NB4 (cell line): ENCODE measurements at places on chromosomes 3 and 15.
A peak's percentile ranks its signal among the peaks of the same experiment; 100 is the strongest.

- no peak for DNase-seq
These were observed 380.2 kb downstream of the ULK4 start for GRCh38 chr3:41581700-41582099.

DNA sequence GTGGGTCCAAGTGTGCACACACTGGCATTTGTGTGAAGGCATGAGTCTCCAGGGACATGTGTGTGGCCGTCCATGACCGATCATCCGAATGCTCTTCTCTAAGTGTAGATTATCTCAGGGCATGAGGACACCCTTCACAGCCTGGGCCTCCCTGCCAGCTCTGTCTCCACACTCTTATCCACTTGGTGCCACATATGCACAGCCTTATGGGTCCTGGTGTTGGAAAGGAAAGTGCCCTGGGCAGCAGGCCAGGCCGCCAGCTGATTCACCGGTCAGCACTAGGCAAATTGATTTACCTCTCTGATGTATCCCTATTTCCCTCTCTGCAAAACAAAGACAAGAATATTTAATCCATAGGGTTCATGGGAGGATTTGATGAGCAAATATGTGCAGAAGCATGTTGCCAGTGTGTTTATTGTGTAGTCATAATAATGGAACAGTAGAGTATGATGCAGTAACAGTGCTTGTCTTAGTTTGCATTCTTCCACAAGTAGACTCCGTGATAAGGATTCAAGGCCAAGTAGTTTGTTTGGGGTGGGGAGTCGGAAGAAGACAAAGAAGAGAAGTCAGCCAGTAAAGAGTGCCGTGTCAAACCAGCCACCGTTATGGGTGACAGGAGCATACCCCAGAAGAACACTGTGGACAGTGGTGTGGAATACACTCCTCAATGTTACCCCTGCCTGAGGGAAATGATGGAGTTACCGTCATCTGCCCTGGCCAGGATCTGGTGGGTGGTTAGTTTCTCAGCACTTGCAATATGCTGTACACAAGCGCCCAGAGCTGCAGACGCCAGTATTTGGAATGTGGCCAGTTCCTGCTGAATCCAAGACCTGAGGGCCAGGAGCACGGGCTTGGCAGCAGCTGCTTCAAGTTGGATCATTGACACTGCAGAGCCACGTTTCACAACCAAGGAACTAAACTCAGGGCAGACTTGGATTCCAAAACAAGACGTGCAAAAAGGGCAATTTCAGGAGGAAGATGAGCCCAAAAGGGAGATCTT, 85.1 kb downstream of the MTHFS start:
- no peak for DNase-seq

- no peak for DNase-seq
These were observed 12.5 kb downstream of the GASK1A start for GRCh38 chr3:42991341-42992315.

GRCh38 chr15:63476229-63476632, 28.2 kb upstream of the USP3 start:
- DNase-seq, result no peak

DNA sequence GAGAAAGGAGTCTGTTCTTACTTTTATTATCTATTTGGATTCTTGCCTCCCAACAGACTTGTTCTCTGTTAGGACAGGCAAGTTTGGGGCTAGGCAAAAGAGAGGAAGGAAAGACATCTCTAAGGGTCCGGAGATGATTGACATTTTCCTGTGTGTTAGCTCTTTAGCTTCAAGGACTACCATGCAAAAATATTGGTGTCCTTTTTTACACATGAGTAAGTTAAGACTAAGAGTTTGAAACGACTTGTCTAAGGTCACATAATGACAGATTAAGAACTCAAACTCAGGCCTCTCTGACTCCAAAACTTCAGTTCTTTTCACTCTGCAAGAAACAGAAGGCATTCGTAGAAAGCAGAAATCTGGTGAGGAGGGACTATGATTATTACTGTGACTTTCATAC, 5.9 kb downstream of the LMCD1 start:
- DNase-seq, result no peak

DNA sequence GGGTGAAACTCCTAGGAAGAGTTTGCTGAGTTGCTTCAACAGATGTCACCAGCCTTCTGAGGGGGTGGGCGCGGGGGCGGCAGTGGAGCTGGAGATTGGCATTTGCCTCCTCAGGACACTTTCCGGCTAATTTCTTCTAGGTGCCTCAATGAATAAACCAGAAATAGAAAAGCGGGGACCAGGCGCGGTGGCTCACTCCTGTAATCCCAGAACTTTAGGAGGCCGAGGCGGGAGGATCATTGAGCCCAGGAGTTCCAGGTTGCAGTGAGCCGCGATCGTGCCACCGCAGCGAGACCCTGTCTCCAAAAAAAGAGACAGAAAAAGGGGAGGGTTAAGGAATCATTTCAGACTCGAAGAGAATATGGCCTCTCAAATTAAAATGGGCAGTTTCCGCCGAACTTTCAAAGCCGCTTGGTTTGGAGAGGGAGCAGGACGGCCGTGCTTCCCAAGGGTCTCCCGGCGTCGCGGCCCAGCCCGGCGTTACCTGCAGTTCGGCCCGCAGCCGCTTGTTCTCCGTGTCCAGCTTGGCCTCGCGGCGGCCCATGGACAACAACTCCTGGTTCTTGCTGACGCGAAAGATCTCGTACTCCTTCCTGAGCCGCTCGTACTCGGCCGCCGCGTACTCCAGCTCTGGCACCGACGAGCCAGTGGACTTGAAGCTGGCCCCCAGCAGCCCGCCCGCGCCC, 587 bp downstream of the NPHP3 start:
- peak; percentile 70 for DNase-seq

- no peak for DNase-seq
These were observed 267.0 kb downstream of the PLCL2 start for GRCh38 chr3:17151598-17152373.

DNA sequence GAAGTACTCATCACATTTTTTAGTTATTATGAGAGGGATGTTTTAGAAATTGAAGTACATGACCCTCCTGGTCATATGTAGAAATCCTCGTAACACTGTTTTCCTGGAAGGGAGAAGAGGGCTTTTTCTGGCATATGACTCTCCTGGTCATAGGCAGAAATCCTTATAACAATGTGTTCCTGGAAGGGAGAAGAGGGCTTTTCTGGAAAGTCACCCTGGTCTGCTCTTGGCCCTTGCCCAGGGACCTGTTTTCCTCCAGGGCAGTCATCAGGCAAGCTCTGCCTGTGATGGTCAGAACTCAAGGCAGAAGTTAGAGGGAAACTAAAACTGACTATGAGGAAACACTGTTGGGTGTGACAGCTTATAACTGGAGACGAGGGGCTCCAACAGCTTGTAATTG, 27.7 kb downstream of the LAMP3 start:
- no peak for DNase-seq

DNA sequence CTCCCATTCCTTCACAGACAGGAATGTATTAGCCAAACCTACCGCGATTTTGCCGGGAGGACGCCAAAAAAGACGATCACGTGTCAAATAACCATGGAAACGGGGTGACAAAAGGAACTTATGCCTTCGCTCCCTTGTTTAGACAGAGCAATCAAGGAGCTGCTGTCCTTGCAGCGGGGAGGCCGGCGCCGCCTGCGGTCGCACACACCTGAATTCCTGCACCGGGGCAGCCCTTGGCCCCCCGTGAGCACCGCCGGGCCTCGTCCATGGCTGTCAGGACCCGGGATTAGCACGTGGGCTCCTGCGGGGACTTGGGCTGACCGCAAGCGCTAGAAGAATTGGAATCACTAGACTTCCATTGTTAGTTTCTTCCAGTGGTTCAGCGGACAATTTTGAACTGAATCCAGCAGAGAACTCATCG, 193.1 kb downstream of the SHQ1 start:
- no peak for DNase-seq

DNA sequence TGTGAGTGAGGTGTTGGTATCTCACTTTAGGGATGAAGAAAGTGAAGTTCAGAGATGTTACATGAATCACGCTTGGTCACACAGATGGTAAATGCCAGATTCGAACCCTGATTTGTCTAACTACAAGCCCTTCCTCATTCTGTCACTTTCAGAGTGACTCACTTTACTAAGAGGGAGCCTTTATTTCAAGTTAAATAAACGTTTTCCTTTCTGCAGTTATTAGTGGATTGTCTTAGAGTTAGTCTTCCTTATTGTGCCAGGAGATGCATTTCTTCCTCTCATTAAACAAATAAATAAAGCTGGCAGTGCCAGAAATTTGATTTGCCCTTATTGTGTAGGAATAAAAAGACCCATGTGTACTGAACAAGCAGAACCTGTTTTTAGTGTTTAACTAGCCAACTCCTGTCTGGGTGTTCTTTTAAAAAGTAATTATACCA, 162.5 kb downstream of the AKAP13 start:
- DNase-seq, result peak; percentile 25

GRCh38 chr3:32109256-32109655, 2.8 kb downstream of the GPD1L start:
- no peak for DNase-seq

- no peak for DNase-seq
These were observed 505.7 kb upstream of the AGTR1 start for GRCh38 chr3:148191966-148192365.

GRCh38 chr3:185645596-185646381, 59.7 kb downstream of the SENP2 start:
- no peak for DNase-seq
